NCI-H69 (cell line): ENCODE measurements at places on chromosomes 16 and 17.

DNA sequence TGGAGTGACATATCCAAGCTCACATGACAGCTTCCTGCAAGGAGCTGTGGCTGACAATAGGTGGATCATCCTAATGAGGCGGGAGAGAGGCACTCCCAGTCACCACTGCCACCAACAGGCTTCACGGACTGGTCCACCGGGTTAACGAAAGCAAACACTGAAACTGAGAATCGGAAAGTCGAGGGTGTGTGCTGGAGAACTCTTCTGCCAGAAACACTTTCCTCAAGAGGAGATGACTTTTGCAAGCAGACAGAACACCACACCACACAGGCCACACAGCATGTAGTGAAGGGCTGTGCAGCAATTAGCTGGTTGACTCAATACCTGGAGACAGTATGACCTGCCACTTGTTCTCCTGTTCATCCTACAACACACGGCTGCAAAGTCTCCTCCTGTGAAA is 53.0 kb upstream of the DNAJA2 start:
- no peak for DNase-seq

GRCh38 chr16:89422527-89422904 is 67.8 kb downstream of the ANKRD11 start:
- DNase-seq = no peak

- no peak for DNase-seq
Observed at GRCh38 chr16:4696172-4696904, 3.0 kb downstream of the NUDT16L1 start.

DNA sequence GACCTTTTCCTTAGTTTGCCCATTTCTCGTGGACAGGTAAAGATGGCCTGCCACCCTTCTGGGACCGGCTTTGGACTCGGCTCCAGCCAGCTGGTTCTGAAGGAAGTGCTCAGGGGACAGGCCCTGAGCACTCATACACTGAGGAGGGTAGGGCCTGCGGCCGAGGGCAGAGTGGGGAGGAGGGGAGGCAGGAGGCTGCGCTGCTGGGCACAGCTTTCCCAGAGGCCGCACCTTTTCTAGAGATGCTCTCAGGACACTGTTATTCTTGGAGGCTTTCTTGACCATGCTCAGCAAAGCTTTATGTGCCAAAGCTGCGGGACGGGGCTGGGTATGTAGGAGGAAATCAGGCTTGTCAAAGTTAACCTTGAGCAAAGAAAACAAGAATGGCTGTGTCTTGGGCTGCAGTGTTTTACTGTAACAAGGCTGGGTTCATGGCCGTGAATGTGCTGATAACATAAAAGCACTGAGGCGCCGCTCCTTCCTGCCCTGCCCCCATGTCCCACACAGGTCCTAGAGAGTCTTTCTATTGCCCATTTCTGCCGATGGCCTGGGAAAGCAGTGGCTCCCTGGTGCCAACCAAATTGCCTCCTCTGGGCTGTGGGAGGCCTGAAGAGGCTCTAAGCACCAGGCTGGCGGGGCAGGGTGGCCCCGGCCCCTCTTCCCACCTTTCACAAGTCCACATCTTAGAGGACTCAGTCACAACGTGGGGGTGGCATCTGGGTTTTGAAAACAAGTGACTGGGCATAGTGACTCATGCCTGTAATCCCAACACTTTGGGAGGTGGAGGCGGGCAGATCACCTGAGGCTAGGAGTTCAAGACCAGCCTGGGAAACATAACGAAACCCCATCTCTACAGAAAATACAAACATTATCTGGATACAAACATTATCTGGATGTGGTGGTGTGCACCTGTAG is 22.3 kb upstream of the TIMP2 start:
- DNase-seq = no peak

GRCh38 chr17:5115673-5116651 is at the start of gene USP6:
Gene USP6 (plus strand): TSS chr17:5116032. CDS start chr17:5130368, 14,336 bp downstream.
- DNase-seq = no peak
